Sciatic nerve (tissue), 2 donors: ENCODE measurements at places on chromosomes 4 and X. TPM values are rescaled to one million over a fixed set of nuclear protein-coding genes. Genes with fewer than 3 reads are reported as not detected.
A peak's percentile ranks its signal among the peaks of the same experiment; 100 is the strongest.

DNA sequence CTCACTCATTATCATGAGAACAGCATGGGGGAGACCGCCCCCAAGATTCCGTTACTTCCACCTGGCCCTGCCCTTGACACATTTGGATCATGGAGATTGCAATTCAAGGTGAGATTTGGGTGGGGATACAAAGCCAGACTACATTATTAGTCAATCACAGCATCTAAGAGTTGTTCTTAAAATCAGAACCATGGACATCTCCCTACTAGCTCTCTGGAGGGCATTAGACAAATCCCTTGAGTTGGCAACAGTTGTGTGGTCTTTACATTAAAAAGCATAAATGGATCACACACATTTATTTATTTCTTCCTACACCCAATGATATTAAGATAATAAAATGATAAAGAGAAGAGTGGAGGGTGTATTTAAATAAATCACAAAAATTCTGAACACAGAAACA is 262.8 kb upstream of the VCX start:
- DNase-seq, result no peak

DNA sequence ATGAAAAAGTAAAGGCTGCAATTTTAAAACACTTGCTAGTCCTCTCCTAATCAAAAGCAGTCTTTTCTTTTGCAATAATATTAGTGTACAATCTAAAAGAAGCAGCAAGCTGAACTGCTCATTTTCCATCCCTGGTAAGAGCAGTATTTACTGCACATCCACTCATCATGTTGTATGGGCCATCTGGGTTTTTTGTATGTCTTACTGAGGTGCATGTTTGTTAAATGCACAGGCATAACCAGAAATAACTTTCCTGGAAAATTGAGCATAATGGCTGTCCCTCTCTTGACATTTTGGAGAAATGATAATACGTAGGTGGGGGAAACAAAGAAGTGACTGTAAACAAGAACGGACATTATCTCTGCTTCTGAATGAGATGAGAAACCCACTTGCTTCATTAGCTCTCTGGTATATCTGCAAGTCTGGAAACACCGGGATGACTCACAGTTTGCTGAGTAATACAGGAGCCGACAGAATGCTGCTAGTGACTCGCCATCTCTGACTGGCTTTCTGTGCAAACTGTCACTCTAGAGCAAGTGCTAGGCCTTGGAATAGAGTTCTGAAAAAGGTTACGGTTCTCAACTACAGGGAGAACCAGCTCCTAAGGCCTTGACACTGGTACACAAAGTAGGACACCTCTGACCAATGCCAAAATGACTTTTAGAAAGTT is 85.7 kb upstream of the MTM1 start:
- no peak for DNase-seq

DNA sequence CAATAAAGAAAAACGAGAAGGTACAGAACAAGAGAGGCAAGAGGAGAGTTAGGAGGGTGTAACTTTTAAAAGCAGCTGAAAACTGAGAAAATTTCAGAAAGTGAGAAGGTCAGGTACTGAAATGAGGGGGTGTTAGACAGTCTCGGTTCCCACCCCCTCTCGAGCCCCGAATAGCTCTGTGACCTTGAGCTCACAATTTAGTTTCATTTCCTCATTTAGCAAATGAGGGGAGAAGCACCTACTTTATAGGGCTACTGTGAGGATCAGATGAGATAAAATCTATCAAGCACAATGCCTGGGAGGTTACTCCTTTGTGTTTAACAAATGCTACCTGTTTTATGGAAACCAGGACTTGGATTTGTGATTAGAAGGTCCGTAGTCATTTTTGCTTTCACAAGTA is 4.9 kb downstream of the UGT8 start:
- DNase-seq, result no peak

- no peak for DNase-seq
Observed at GRCh38 chr4:138910914-138911336, 104.7 kb upstream of the NOCT start.

- DNase-seq, result no peak
Observed at GRCh38 chr4:48243887-48244286, 25.8 kb downstream of the TEC start.

Gene TRIM60
- total RNA-seq, result not detected

DNA sequence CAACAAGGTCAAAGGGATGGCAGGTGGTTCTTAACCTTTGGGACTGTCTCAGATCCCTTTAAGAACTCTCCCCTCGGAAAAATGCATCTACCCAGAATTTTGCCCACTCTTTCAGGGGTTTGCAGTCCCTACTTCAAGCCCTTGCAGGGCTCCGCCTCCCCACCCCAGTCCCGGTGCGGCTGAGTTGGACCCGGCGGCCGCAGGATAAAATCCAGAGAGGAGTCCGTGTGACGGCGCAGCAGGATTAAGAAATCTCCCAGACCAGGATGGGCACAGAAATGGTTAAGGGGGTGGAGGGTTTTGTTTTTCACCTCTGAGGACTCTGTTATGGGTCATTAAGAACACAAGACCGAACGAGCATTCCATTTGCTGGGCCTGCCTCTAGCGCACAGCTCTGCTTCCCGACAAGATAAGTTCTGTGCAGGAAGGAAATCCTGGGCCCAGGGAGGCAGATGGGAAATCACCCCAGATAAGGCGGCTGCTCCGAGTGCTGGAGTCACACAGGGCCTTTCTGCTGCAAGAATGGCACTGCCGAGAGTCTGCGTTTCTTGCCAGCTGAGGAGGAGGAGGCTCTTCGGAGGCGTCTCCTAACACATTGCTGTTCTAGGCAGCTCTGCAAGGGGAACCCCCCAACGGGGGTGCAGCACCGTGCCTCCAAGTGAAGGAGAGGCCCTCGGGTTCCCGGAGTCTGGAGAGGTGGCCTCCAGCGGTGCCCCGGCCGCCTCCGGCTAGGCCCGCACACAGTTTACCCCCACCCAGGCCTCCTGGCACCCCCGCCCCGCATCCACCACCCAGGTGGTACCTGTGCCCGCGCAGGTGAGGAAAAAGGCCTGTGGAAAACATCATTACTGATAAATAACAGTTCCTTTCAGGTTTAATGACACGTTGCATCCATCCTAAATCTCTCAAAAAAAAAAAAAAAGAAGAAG is 277.6 kb downstream of the BCOR start:
- no peak for DNase-seq

Gene IRS4
- total RNA-seq, result 1.2 TPM

DNA sequence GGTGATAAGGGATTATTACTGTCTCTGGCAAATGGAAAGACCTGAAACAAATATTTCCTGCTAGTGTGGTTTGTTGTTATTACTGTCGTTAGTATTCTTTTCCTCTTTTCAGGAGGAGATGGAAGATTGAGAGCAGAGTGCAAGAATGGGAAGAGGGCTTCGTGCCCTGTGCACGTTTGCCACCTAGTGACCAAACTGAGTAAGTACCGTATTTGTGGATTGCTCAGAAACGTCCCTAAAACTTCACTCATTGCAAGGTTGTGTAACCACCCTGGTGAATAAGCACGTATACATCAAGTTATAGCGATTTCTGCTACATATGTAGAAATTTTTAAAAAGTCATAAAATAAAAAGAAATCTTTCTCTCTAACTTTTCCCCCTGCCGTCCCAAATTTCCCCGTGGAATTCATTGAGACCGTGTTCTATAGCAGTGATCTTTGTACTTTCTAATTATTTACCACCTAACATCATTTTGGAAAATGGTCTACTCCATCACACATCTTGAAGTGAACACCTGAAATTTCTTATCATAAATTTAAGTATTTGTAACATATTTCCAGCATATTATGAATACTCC is 24.3 kb downstream of the LINC00632 start:
- DNase-seq, result no peak

GRCh38 chrX:30060718-30061117 is 154.6 kb upstream of the MAGEB2 start:
- DNase-seq, result no peak

DNA sequence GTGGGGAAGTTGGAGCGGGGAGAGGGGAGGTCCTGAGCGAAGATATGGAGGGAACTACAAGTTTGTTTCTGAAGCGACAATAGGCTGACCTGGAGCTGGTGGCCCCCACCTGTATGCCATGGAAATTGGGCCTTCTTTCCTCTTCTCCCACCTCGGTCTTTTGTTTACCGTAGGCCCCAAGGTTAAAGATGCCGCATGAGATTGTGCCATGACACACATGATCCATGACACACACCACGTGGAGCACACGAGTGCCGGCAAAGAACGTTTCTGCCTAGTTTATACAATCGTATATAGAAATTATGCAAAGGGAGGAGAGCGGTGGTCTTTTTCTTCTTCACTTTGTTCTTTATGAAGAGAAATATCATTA is 408 bp downstream of the TMEM33 start:
- DNase-seq, result no peak

DNA sequence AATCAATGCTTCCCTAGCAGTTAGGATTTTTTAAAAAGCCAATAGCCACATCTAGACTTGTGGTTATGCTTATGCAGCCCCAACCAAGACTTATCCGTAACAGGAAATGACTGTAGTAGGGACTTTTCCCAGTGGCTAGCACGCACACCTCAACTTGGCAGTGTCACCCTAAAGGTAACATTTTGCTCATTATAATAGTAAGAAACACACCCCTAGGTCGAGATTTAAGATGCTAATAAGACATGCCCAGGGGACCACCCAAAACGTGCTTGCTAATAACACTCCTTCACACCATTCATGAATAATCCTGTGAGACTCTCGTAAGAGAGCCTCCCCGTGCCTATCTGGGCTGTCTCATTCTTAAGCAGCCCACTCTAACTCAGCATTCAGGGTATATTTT is 195.3 kb downstream of the CHIC1 start:
- no peak for DNase-seq

Gene EDNRA
- total RNA-seq, result 22.8 TPM

DNA sequence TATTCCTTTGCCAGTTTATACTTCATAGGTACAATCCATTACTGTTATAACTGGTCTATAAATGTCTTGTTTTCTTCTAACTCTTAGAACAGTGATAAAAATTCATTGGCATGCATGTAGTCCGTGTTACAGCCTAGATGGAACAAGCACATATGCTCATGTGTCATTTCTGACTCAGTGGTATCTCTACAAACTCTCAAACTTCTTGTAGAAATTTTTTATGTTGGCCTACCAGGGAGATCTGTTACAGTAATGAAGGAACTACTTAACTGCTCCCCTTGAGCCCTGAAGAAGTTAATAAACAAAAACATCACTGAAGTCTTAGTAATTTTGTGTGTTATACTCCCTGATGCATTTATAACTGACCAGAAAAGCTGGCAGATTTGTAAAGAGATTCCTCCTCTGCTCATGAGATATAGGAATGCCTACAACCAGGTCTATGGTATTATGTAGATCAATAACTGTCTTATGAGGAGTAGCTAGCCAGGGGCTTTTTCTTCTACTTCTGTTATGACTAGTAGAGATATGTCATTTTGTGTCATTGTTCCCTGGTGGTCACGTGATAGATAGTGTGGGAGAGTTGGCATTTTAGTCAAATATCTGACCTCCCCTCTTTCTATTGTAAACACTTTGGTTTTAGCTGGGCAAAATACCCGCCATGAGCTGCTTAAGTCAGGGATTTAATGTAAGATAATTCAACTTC is 53.7 kb upstream of the FAAH2 start:
- no peak for DNase-seq

GRCh38 chr4:164828955-164829354 is 48.0 kb upstream of the APELA start:
- DNase-seq, result no peak

DNA sequence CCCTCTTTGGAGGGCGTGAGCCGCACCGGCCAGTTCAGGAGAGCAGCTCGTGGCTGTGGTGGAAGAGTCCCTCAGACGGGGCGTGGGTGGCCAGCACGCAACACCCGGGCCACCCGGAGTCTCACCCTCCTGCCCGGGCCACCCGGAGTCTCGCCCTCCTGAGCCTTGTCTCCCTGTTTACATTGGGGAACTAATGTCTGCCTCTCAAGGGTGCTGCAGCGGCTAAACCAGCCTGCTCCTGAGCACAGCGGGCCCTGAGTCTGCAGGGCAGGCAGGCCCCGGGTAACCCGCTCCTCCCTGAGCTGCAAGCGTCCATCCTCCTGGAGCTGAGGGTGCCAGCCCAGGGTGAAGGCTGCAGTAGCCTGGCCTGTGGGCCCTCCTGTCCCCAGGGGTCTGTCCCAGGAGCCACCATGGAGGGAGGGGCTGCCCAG is 3.0 kb downstream of the PDE6B start:
- peak; percentile 31 for DNase-seq

GRCh38 chr4:15652841-15653240 is 2.3 kb downstream of the FBXL5 start:
- DNase-seq, result no peak

DNA sequence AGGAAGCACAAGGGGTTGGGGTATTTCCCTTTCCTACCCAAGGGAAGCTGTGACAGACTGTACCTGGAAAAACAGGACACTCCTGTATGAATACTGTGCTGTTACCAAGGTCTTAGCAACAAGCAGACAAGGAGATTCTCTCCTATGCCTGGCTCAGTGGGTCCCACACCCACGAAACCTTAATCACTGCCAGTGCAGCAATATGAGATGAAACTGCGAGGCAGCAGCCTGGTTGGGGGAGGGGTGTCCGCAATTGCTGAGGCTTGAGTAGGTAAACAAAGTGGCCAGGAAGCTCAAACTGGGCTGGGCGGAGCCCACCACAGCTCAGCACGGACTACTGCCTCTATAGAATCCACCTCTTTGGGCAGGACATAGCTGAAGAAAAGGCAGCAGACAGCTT is 197.7 kb downstream of the INPP4B start:
- no peak for DNase-seq

- DNase-seq, result no peak
Observed at GRCh38 chrX:28108186-28108945, 127.1 kb upstream of the DCAF8L1 start.

DNA sequence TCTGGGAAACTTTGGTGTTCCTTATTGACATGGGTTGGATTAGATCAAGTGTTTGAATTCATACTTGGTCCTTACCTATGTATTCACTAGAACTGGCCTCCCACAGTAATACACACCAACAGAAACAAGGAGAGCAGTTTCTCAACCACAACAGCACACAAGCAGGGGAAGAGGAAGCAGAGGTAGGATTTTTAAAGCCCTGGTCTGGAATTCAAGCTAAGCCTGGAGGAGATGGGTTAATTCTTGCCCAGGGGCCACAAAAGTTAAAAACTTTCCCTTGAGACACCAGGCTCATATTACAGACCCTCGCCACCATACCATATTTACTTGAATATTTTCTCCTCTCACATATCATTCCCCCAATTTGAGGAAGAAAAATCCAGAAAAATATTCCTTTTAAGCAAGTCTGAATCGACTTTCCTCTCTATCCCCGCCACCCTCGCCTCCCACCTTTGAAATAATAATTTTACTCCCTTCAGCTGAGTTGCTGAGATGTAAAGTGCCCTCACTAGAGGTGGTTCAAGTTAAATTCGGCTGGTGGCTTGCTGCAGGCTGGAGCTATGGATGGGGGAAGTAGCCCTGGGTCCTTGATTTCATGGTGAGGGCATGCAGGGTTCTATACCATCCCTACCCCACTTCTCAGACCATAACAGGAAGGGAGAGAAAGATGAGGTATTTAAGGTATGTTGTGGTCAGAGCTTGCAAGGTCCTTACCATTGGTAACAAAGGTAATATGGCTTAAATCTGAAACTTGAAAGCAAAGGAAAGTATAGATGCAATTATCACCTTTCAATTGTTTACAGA is 440.2 kb downstream of the INPP4B start:
- DNase-seq, result no peak

Gene DMP1
- total RNA-seq, result not detected
